ENCODE measurements at places on chromosomes 4 and X. TPM values are rescaled to one million over a fixed set of nuclear protein-coding genes. Genes with fewer than 3 reads are reported as not detected.

Gene ARSJ
- 4.7 TPM for total RNA-seq

Gene CXorf49
- total RNA-seq, result not detected

DNA sequence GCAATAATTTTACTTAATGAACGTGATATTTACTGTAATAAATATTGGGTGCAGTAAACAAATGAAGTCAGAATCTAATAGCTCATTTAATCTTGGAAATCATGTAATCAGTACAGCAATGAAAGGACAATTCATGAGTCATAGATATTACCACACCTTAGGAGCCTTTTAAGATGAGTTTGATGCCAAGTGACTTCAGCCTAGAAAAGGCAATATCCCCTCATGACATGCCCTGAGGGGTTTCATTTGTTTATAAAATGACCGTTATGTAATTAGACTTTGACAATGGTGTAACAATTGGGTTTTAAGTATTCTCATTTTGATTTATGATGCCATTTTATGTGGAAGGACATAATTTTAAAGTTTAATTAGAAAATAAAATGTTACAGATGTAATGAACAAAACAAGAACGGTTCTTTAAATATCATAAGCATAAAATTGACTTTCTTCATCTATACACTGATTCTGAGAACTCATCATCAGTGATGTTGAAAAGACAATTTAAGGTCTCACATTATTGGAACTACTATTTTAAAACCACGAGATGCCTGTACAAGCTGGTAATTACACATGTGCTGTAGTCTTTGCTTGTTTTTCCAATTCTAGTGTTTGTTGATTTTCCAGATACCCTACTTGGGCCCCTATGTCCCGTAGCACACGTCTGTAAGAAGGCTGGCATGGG, 5.0 kb downstream of the FGF2 start:
- DNase-seq, result no peak

- DNase-seq, result no peak
Observed at GRCh38 chr4:141900856-141901255, 264.5 kb downstream of the IL15 start.

DNA sequence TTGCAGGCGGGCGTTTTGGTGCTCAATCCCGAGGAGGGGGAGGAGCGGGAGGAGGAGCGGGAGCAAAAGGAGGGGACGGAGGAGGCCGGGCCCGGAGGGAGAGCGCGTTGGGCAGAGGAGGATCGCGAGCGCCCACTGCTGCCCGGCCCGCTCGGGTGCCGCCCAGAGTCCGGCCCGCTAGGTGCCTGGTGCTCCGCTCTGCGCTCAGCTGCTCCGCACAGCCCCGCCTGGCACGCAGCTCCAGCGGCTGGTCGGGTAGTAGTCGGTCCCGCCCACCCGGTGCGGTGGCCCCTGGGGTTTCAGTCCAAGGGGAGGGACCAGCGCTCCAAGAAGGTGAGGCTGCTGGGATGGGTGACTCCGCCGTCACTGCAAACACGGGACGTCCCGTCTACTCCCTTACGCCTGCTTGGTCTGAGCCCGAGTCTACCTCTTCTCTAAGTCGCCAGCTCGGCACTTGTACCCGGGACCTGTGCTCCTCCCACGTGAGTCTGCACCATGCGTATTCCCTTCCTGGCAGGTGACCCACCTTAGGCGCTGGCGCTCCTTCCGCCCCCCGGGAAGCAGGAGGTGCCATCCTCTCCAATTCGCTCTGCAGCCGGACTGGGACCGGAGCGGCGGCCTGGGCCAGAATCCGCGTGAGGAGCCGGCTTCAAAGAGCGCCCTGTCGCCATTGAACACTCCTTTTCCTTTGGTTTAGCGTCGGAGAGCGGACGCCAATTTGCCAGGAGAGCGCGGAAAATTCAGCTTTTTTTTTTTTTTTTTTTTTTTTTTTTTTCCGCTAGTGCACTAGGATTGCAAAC, 405 bp upstream of the HS3ST1 start:
- DNase-seq, result peak; percentile 91

DNA sequence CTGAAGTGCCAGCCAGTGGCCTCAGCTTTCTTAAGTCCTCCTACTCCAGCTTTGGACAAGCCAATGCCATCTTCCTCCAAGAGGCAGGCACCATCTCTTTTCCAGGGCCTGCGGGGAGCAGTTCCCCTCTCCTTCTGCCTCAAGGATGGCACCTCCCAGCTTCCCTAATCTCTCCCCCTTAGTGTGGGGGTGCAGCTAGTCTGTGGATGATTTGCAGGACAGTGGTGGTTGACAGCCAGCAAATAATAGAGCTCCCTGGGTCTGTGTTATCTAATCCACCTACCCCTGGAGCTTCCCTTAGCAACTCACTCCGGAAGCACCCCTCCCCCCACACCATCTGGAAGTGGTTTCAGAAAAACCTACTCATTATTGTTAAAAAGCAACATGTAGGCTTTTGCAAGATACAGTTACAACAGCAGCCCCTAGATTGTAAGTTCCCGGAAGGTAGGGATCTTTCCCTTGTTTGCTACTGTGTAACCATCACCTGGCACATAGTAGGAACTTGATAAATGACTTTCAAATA, 247.1 kb downstream of the BCOR start:
- no peak for DNase-seq

DNA sequence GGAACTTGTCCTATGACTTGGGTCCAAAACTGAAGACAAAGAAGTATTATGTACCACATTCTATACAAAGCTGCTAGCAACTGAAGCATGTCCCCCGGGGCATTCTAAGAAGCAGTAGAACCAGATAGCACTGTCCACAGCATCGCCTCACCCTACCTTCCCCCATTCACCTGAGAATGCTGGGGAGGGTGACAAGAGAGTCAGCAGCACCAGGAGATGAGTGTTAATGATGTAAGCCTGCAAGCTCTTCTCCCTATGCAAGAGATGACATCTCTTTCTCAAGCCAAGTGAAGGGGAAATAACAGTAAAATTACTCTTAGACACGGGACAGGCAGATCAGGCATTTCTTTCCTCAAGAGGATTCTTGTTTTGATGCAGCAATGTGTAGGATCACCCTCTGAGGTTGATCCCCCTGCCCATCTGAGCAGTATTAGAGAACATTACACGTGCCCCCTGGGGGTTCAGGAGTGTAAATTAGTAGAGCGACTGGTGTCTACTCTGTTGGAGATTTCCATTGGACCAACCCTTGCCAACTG, 13.9 kb upstream of the TLR1 start:
- DNase-seq, result no peak

DNA sequence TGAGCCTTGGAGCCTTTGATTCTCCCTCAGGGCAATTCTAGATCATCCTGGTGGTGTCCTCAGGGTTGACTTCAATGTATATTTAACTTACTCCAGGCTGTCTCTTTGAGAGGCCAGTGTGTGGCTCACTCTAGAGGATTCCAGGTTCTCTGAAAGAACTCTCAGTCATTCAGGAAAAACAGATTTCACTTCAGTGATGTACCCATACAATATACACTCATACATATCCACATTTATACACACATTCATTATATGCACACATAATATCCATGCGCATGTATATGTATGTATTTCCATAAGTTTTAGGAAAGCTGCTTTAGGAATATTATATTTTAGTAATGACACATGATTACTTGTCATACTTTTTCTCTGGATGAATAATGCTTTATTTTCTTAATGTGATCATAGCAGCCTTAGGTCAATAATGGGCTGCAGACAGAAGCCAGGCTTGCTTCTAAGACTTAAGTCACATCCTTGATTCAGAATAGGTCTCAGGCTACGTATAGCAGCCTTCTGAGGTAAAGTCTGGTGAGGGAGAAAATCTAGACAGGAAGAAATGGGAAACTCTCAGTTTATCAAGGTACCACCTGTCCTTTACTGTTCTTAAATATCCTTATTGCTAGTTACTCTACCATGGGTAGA, 397.0 kb downstream of the GPAT3 start:
- no peak for DNase-seq

Gene MAGEE2
- 0.21 TPM for total RNA-seq

DNA sequence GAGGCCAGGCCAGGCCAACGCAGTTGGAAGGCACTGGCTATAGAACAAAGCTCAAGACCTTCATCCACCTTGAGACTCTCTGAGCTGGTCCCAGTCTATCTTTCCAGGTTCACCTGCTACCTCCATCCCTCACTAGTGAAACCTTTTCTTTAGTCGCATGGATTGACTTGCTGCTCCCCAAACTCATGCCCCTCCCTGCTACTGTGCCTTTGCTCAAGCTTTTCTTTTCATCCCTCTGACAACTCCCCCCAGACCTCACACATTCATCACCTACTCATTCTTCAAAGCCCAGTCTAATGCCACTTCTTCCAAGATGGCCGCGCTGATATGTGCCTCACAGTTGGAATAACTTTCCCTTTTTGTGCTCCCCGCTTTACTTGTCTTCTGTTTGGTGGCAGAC, 58.0 kb downstream of the CNGA2 start:
- DNase-seq, result no peak

- no peak for DNase-seq
Observed at GRCh38 chr4:28636971-28637370, 1776.3 kb downstream of the STIM2 start.

DNA sequence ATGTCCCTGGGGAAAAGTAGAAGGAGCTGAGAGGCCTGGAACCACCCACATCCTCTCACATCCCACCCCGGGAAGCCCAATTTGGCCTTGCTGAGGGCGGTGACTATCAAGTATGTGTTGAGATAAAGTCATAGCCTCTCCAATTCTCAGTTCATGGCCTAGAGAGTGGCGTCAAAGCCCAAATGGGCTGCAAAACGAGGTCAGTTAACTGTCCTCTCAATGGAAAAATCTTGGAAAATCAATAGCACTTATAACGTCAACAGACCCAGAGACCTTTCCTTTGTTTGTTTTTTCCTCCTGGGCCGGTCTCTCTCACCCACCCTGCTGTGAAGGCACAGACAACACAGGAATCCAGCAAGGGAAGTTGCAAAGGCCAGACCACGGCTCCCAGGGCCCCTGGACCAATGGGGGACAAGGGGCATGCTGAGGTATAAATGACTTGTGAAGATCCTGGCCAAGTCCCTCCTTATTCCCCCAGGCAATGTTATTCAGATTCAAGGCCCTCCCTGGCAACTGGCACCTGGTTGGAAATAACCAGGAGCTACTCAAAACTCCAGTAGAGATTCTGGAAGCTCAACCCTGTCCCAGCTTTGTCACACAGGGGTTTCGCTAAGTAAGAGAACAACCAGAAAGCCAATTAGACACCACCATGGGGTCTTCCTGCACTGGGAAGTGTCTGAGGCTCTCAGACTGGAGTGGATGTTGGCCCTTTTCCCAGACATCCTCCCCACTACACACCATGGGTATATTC, 38.6 kb downstream of the TSC22D3 start:
- DNase-seq, result no peak

GRCh38 chrX:5194806-5195205, 1033.9 kb downstream of the NLGN4X start:
- no peak for DNase-seq

- DNase-seq, result no peak
Observed at GRCh38 chr4:25457053-25457715, 80.1 kb downstream of the ANAPC4 start.

DNA sequence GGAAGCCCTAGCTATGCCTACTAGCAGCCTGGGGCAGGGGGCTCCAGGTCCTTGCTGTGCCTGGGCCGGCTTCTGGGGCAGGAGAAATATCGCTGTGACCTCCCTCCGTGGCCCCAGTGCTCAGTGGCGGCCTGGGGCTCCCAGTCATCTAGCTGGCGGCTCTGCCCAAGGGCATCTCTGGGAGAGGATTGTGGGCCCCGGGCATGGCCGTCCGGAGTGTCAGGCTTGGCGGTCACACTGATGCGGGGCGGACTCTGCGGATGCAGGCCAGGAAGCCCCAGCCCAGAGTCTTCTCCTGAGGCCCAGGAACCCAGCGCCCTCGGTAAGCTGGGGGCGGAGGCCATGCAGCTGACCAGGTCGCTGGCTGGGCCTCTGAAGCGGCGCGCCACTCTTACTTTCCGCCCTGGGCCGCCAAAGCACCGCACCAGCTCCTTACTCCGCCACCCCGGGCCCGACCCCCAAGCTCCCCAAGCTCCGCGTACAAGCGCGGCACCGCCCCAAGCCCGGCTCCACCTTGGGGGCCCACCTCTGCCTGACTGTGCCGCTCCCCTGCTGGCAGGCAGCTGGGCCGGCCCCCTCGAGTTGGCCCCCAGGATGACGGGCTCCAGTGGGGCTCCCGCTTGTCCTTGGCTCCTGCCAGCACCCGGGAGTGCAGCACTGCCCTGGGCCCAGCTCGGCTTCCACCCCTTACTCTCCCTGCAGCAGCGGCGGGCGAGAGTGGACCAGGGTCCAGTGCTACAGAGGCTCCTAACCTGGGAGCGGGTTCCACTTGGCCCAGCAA, 720.0 kb downstream of the PCDH18 start:
- no peak for DNase-seq

Gene ADRA2C
- 0.69 TPM for total RNA-seq

GRCh38 chr4:96343836-96344235, 503.9 kb downstream of the PDHA2 start:
- DNase-seq, result no peak

GRCh38 chr4:10403633-10404445, 53.4 kb downstream of the ZNF518B start:
- peak; percentile 27 for DNase-seq

DNA sequence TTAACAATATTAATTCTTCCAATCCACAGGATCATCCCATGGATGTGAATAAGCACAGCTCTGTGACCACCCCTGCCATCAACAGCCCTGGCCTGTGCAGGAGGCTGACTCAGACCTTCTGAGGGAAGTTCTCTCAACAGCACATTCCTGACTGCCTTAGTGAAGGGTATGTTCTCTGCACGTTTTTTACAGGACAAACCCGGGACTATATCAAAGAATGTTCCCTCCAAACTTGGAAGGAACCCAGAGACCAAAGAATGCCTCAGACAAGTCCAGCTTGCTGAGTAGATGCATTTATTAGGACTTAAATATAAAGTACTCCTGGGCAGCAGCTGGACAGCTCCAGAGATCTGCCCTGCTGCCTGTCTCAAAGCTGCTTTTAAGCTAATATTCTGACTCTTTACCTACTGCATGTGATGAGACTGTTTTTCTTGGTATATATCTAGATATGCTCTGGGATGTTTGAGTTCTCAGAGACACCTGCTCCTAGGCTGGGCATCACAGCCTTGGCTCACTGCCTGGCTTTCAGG, 1127.8 kb upstream of the PRKX start:
- no peak for DNase-seq

- DNase-seq, result no peak
Observed at GRCh38 chr4:95293014-95293413, 255.8 kb downstream of the UNC5C start.

DNA sequence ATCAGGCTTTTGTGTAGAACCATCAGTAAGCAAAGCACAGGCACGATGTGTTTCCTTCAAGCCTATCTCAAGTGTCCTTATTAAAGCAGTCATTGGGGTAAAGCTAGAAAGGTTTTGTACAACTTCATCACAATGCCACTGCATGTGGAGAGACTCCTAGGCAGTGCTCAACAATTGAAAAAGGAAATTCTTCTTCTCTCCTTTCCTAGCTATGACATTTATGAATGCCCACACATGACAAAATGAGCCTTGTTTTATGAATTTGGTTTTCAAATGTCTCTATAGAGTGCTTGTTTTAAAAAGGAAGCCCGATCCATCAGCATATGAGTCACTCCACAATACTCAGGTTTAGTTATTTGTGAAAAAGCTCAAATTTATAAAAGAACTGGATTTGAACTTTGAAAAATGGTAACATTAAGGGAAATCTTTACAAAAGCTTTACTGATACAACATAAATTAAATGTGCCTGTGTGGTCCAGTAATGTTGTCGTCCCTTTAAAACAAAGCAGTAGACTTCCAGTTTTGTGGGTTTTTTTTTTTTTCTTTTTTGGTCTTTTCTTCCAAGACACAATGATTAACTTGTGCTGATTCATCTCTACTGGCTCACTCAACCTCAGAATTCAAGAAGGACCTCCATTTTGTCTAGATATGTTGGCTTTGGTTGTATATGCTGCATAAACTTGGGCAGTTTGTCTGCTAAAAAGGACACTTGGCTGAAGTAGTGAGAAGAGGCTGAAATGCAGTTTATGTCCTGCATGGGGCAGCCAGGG, 273.8 kb downstream of the GASK1B start:
- DNase-seq, result no peak

- DNase-seq, result no peak
Observed at GRCh38 chr4:147582386-147583060, 34.7 kb upstream of the TMEM184C start.

Data from colonic mucosa (tissue), 4 donors.